ENCODE measurements at places on chromosomes 12 and 14. TPM values are rescaled to one million over a fixed set of nuclear protein-coding genes. Genes with fewer than 3 reads are reported as not detected.

The APOF gene
- total RNA-seq, result not detected

The RHOJ gene
- 25.7 TPM for total RNA-seq

- H3K4me3 ChIP-seq, result no peak overlapping the region
- no peaks in the 10 kb centered on the region for H3K4me1 ChIP-seq
- H3K27me3 ChIP-seq, result no peaks in the 10 kb centered on the region
- H3K36me3 ChIP-seq, result peaks cover 16% of the 10 kb centered on the region
- no peak overlapping the region for H3K27ac ChIP-seq
- peak; percentile 13 for DNase-seq
Measured at GRCh38 chr12:106389151-106389550, 31.6 kb downstream of the POLR3B start.

DNA sequence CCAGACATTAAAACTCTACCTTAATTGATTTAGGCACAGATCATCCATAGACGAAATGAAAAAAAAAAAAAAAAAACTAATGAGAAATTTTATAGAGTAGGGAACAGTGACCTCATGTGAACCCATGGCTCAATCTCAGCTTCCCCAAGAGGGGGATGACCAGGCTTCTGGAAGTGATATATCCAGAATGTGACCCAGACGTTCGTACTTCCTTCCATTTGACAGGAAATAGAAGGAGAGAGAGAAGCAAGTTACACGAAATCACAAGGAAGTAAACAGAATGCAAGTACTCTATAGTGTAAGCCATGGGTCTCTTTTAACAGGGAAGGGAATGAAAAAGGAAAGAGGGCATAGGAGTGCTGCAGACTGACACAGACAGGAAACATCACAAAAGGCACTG, 10.1 kb downstream of the FOXN3 start:
- H3K36me3 ChIP-seq, result no peaks in the 10 kb centered on the region
- DNase-seq, result peak; percentile 38
- no peak overlapping the region for H3K4me3 ChIP-seq

DNA sequence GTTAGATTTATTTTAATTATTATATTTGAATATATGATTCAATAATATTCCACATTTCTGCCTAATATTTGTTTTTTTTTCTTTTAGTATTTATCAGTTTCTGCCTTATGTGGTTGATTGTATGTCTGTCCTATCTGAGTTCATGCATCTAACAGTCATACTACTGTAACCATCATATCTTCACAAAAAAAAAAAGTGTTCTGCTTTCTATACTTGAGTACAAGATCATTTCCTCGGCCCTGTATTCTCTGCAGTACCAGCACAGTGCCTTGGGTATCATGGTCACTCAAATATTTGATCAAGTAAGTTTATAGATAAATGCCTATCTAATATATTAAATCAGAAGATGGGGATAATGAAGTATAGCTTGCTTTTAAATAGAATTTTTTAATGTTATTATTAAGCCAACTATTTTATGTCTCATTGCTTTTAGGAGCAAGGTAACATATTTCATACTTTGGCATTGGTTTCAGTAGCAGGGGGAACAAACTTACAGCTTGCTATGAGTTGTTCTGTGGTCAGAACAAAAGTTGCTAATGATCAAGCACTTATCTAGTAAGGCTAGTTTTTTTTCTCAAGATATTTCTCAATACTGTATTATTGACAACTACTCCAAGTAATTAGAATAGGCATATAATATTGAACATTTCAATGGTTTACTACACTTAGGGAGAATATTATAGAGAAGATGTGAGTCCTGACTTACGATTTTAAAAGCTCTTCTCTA, 290.5 kb upstream of the FBXO33 start:
- no peak overlapping the region for H3K27ac ChIP-seq
- H3K36me3 ChIP-seq, result no peaks in the 10 kb centered on the region
- no peak overlapping the region for H3K4me3 ChIP-seq
- no peaks in the 10 kb centered on the region for H3K4me1 ChIP-seq
- H3K27me3 ChIP-seq, result no peaks in the 10 kb centered on the region
- no peak for DNase-seq

The VPS37B gene
- total RNA-seq, result 44.1 TPM

The INHBC gene
- total RNA-seq, result not detected

The SELPLG gene
- 11.3 TPM for total RNA-seq

The CCDC92 gene
- 17.7 TPM for total RNA-seq

GRCh38 chr14:42316693-42317092, 710.0 kb downstream of the LRFN5 start:
- H3K4me3 ChIP-seq, result no peak overlapping the region
- H3K27ac ChIP-seq, result no peak overlapping the region
- no peaks in the 10 kb centered on the region for H3K36me3 ChIP-seq
- no peaks in the 10 kb centered on the region for H3K4me1 ChIP-seq
- no peaks in the 10 kb centered on the region for H3K27me3 ChIP-seq

DNA sequence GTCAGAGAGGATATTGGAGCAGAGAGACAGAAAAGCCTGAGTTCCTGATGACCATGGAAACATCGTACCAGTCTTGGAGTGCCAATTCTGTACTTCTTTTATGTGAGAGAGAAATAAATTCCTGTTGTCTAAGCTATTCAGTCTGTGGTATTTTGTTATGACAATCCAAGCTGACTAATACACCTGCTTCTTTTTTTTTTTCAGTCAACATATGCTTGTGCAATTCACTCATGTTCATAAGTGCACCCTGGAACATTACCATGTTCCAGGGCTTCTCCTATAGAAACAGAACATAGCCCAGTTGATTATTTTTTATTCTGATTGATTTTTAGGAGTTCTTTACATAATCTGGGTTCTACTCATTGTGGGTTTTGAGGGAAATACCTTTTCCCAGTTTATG, 1.7 kb upstream of the CHPT1 start:
- H3K27ac ChIP-seq, result no peak overlapping the region
- H3K4me3 ChIP-seq, result no peak overlapping the region
- peaks cover 6% of the 10 kb centered on the region for H3K4me1 ChIP-seq
- no peaks in the 10 kb centered on the region for H3K36me3 ChIP-seq
- H3K27me3 ChIP-seq, result peaks cover 2% of the 10 kb centered on the region

The SLC41A2 gene
- 64.7 TPM for total RNA-seq

GRCh38 chr12:113361574-113362370, 3.4 kb downstream of the PLBD2 start:
- H3K4me1 ChIP-seq, result peaks cover 11% of the 10 kb centered on the region
- H3K4me3 ChIP-seq, result no peak overlapping the region
- no peak for DNase-seq
- no peaks in the 10 kb centered on the region for H3K27me3 ChIP-seq
- peaks cover 4% of the 10 kb centered on the region for H3K36me3 ChIP-seq
- H3K27ac ChIP-seq, result no peak overlapping the region

- no peaks in the 10 kb centered on the region for H3K27me3 ChIP-seq
- DNase-seq, result peak; percentile 70
- H3K4me1 ChIP-seq, result peaks cover 6% of the 10 kb centered on the region
- peaks cover 26% of the 10 kb centered on the region for H3K36me3 ChIP-seq
- peak within 1 kb of the TSS; percentile 91 for H3K27ac ChIP-seq
- H3K4me3 ChIP-seq, result peak within 1 kb of the TSS; percentile 83
Measured at GRCh38 chr12:57772429-57773322, at the start of gene EEF1AKMT3. TSS of gene EEF1AKMT3 (plus strand) at chr12:57772614. CDS start at chr12:57772725, 111 bp downstream.

- H3K36me3 ChIP-seq, result no peaks in the 10 kb centered on the region
- no peak for DNase-seq
- no peak overlapping the region for H3K27ac ChIP-seq
- H3K27me3 ChIP-seq, result no peaks in the 10 kb centered on the region
Measured at GRCh38 chr12:93006471-93007208, 77.5 kb upstream of the EEA1 start.

The HHIPL1 gene
- 4.0 TPM for total RNA-seq

- H3K27me3 ChIP-seq, result no peaks in the 10 kb centered on the region
- H3K27ac ChIP-seq, result peak overlapping the region; percentile 15
- DNase-seq, result peak; percentile 59
- H3K4me1 ChIP-seq, result peaks cover 16% of the 10 kb centered on the region
- H3K4me3 ChIP-seq, result no peak overlapping the region
- H3K36me3 ChIP-seq, result no peaks in the 10 kb centered on the region
Measured at GRCh38 chr12:124734224-124734788, 129.4 kb downstream of the SCARB1 start.

- H3K27me3 ChIP-seq, result no peaks in the 10 kb centered on the region
- H3K27ac ChIP-seq, result no peak overlapping the region
- H3K4me1 ChIP-seq, result peaks cover 2% of the 10 kb centered on the region
- H3K4me3 ChIP-seq, result no peak overlapping the region
Measured at GRCh38 chr14:88838015-88838414, 13.6 kb downstream of the TTC8 start.

DNA sequence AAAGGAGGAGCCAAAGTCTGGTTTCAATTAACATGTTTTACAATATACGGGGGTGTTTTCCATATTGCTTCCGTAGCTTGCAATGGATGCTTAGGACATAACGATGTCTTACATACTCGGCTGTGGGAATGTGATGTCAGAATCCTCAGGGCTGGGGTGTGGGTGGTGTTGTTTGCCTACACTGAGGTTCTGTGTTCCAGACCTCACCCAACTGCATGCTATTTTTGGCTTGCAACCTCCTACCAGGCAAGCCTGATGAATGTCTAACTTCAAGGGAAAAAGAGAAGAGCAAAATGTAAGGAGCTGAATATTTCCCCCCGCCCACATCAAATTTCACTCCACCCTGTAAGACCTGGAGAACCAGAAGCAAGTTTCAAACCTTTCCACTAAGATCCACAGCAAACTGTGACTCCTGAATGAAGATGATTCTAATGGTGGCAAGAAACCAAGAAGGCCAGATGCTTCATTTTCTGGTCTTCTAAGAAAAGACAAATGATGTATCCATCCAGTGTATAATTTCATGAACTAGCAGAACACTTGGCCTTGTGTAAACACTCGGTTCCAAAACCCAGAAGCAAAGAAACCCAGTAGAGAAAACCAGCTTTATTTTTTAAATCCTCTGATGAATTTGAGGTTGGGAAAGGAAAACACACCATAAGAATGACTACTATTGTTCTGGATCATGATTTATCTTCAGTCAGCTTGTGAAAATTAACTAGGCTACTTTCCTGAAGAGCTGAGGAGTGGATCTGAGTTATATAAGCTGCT, 227.9 kb downstream of the DACT1 start:
- no peak overlapping the region for H3K27ac ChIP-seq
- no peaks in the 10 kb centered on the region for H3K27me3 ChIP-seq
- H3K36me3 ChIP-seq, result no peaks in the 10 kb centered on the region
- H3K4me3 ChIP-seq, result no peak overlapping the region
- H3K4me1 ChIP-seq, result no peaks in the 10 kb centered on the region

- H3K4me1 ChIP-seq, result no peaks in the 10 kb centered on the region
- no peaks in the 10 kb centered on the region for H3K27me3 ChIP-seq
- DNase-seq, result no peak
Measured at GRCh38 chr12:39378341-39378740, 64.6 kb downstream of the KIF21A start.

- no peak overlapping the region for H3K4me3 ChIP-seq
- H3K4me1 ChIP-seq, result no peaks in the 10 kb centered on the region
- peak; percentile 33 for DNase-seq
- no peaks in the 10 kb centered on the region for H3K36me3 ChIP-seq
Measured at GRCh38 chr12:108430245-108430644, 84.8 kb upstream of the FICD start.

DNA sequence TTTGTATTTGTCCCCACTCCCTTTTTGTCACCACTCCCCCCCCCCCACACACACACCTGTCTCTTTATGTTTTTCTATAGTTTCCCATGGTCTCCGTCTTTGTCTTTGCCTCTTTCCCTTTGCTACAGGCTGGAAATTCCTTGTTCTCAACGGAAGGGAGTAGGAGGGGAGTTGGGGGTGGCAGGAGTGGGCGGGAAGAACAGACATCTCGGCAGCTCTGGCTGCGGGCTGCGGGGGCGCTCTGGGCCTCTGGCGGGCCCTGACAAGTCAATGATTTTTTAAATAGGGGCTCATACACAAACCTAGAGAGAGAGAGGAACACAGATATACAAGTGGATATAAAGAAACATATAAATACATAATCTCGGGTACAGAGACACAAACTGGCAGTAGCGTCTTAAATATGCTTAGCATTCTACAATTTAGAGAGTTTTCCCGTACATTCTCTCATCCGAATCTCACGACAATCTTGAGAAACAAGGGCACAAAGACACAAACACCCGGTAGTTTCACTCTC, 2.4 kb upstream of the NAB2 start:
- H3K4me3 ChIP-seq, result peak overlapping the region; percentile 44
- H3K27me3 ChIP-seq, result no peaks in the 10 kb centered on the region
- peaks cover 9% of the 10 kb centered on the region for H3K36me3 ChIP-seq
- H3K27ac ChIP-seq, result peak overlapping the region; percentile 98
- peaks cover 22% of the 10 kb centered on the region for H3K4me1 ChIP-seq
- DNase-seq, result peak; percentile 95

- DNase-seq, result no peak
- no peaks in the 10 kb centered on the region for H3K36me3 ChIP-seq
- H3K4me1 ChIP-seq, result no peaks in the 10 kb centered on the region
Measured at GRCh38 chr12:96155181-96155580, 39.0 kb upstream of the ELK3 start.

DNA sequence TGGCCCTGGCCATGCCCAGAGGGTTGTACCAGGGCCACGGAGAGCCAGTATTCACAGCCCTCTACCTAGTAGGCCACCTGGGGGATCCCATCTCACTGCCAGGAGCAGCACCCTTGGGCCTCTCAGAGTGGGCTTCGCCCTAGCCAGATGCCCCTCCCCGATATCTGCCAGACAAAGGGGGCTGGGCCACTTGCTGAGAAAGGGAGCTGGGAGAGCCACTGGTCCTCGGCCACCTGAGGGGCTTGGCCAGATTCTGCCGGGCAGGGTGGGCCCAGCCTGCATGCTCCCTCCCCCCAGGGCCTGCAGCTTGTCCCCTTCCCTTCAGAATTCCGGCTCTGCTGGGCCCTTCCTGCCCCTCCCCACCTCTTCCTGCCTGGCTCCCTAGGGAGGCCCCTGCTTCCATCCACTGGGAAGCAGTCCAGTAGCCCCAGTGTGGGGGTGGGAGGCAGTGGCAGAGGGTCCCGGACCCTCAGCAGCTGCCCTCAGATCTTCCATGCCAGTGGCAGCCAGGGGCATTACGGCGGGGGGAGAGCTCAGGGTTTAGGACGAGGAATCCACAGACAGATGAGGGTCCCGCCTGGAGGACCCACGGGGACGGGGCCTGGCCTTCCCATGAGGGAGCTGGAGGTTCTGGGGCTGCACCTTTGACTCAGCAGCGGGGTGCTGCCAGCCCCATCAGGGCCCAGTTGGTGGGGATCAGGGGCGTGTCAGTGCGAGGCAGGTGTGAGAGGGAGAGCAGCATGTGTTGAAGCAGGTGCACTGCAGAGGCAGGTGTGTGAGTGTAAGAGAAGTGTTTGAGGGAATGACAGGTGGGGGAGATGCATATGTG, 2.4 kb downstream of the CRIP2 start:
- H3K4me3 ChIP-seq, result peak overlapping the region; percentile 75
- H3K36me3 ChIP-seq, result no peaks in the 10 kb centered on the region
- peaks cover 16% of the 10 kb centered on the region for H3K4me1 ChIP-seq
- H3K27ac ChIP-seq, result peak overlapping the region; percentile 96
- DNase-seq, result peak; percentile 61

DNA sequence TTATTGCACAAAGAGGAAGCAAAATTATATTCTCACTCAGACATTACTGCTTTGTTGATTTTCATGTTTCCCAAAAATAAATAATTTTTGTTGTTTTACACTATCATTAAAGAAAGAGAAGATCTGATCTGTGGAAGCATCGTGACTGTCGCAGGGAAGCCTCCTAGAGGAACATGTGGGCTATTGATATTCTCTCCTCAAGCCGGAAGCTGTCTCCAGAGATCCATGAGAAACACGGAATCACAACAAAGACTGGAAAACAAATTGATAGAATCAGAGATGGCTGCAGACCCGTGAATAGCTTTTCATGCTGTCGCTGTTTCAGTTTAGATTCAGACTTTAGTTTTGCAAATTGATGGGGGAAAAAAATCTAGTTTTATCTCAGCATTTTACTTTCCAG, 235.2 kb upstream of the TMPO start:
- no peaks in the 10 kb centered on the region for H3K4me1 ChIP-seq
- no peak overlapping the region for H3K4me3 ChIP-seq
- no peaks in the 10 kb centered on the region for H3K36me3 ChIP-seq
- no peak overlapping the region for H3K27ac ChIP-seq
- no peak for DNase-seq

The TPPP2 gene
- total RNA-seq, result 0.65 TPM
